ENCODE measurements at places on chromosomes 1 and 21. TPM values are rescaled to one million over a fixed set of nuclear protein-coding genes. Genes with fewer than 3 reads are reported as not detected.

Gene NECTIN4
- total RNA-seq, result 0.18 TPM

Gene MPZ
- total RNA-seq, result 2.7 TPM

Gene HSD11B1
- total RNA-seq, result 0.36 TPM

Gene PLA2G2C
- not detected for total RNA-seq

Gene CFAP126
- not detected for total RNA-seq

Gene ZNF669
- 9.7 TPM for total RNA-seq

Measured in T-helper 2 cell treated with Interferon-gamma antibody and Interleukin-4, amounts not matched to agents 100 ng/mL and 5 ng/mL, for 36 hours (primary cell).